ENCODE measurements at places on chromosomes 5 and 9. TPM values are rescaled to one million over a fixed set of nuclear protein-coding genes. Genes with fewer than 3 reads are reported as not detected.
A peak's percentile ranks its signal among the peaks of the same experiment; 100 is the strongest.

Gene FGF10
- 1.2 TPM for total RNA-seq

DNA sequence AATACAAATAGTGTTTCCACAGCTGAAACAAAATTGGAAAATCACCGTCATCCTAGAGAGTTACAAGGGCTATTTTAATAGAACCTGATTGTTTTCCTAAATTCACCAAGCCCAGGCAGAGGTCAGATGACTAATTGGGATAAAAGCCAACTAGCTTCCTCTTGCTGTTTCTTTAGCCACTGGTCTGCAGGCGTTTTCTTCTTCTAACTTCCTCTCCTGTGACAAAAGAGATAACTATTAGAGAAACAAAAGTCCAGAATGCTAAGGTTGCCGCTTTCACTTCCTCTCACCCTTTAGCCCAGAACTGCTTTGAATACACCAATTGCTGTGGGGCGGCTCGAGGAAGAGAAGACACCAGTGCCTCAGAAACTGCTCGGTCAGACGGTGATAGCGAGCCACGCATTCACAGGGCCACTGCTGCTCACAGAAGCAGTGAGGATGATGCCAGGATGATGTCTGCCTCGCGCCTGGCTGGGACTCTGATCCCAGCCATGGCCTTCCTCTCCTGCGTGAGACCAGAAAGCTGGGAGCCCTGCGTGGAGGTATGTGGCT lies at the start of gene TLR4:
Gene TLR4 (plus strand): TSS at position 380 of the 552 bp plus-strand sequence. CDS start 70 bp downstream, at position 450.
- DNase-seq = peak; percentile 88

Gene PTPN3
- 2.0 TPM for total RNA-seq

DNA sequence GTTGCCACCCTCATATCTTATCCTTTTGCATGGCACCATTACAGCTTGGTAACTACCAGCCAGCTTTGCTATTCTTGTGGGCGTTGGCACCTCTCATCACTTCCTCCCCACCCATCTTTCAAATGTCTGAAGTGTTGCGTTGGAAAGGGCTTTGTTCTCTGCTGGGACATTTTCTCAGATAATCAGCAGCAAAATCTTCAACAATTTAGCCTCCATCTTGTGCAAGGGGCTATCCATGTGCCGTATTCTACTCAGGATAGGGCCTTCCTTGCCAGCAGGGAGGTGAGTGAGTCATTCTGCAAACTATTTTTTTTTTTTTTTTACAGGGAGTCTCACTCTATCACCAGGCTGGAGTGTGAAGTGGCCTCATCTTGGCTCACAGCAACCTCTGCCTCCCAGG lies 62.1 kb upstream of the NUDT12 start:
- peak; percentile 6 for DNase-seq

Gene ECSCR
- 0.36 TPM for total RNA-seq

DNA sequence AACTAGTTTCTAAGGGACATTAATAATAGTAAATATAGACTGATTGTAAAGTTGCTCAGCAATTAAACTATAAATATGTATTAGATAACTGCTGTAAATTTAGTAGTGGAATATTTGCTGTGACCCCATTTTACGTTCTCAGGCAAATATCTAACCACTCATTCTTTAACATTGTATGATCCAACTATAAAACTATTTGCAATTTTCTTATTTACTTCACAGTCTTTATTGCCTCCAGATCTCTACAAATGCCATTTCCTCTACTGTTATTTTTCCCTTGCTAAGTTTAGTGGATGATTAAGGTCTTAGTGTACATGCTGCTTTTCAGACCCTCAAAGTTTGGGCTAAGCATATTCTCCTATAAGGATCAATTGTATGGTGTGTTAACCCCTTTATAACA lies 526.2 kb upstream of the ST8SIA4 start:
- peak; percentile 44 for DNase-seq

Gene LCN9
- total RNA-seq = not detected

Gene LRRTM2
- 3.6 TPM for total RNA-seq

GRCh38 chr9:16868701-16869100 lies 1.8 kb downstream of the BNC2 start:
- peak; percentile 63 for DNase-seq

Data from fibroblast of the aortic adventitia (primary cell).